ENCODE measurements at places on chromosomes 4 and X.

DNA sequence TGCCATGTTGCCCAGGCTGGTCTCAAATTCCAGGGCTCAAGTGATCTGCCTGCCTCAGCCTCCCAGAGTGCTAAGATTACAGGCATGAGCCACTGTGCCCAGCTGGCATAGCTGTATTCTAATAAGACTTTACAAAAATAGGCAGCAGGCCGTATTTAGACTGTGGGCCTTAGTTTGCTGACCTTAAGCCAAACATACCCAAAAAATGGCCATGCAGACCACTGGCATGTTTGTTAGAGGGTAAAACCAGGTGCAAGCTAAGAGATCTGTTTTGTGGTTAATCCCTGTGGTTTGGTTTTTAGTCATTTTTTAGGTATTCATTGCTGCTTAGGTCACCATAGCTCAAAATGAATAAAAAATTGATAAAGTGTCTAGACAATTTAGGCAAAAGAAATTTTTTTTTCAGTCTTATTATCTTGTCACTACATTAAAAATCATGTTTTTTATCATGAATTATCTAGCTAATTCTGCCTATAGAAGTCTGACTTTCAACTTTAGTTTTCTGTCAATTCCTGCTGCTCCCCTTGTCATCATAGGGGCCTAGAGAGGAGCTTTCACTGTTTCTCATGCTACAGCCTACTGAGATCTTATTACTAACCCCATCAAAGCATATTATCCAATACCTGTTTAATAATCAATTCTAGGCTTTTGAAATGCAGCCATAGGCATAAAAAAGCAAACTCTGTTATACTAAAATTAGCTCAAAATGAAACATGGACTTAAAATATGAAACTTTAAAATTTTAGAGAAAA is 7.5 kb upstream of the SPINK2 start:
- DNase-seq: no peak

DNA sequence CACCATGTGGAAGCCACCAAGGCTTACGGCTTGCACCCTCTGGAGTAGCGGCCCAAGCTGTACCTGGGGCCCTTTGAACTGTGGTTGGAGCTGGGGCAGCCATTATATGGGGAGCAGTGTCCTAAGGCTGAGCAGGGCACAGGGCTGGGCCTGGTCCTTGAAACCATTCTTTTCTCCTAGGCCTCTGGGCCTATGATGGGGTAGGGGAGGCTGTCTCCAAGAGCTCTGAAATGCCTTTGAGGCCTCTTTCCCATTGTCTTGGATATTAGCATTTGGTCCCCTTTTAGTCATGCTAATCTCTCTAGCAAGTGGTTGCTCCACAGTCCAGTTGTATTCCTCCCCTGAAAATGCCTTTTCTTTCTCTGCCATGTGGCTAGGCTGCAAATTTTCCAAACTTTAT is 96.4 kb upstream of the ARX start:
- DNase-seq: no peak

GRCh38 chr4:163404580-163404979 is 60.9 kb downstream of the NPY5R start:
- DNase-seq: no peak

GRCh38 chr4:31366041-31366440 is 645.9 kb downstream of the PCDH7 start:
- DNase-seq: no peak

GRCh38 chrX:31021537-31021936 is 50.3 kb downstream of the FTHL17 start:
- DNase-seq: no peak

- no peak for DNase-seq
These were observed 71.1 kb downstream of the IGSF1 start for GRCh38 chrX:131217989-131218388.

- no peak for DNase-seq
These were observed 1.2 kb upstream of the TMEM33 start for GRCh38 chr4:41933997-41934503.

DNA sequence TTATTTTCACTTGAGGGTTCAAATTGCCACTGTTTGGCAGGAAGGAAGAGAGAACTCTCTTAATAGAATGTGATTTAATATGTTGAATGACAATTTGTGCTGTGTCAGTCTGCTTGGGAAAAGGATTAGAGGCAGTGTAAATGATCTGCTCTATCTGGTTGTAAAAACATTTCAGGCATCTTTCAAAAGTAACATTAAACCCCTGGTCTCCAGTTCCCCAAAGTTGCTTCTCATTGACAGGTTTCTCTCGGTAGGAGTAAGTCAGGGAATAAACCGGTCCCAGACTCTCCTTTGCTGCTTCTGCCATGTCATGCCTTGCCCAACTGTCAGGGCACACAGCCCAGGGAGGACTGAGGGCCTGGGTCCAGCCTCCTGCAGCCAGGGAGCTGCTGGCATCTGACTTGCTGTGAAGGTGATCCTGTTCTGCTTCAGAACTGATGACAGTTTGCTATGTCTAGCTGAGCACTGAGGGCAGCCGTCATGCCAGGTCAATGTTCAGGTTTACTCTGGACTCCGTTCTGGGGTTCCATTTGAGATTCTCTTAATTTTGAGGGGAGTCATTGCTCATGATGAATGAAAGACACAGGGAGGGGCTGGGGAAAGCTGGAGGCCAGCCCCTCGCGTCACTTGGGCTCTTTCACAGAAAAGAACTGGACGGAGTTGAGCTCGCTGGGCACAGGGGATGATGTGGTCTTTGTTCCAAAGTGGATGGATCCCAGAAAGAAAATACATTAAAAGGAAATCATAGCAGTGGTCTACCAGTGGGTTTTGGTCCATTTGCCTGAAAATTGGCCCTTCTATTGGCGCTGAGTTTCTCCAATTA is 312.4 kb downstream of the ARHGAP10 start:
- no peak for DNase-seq

- DNase-seq: no peak
These were observed 113.6 kb downstream of the SPRY1 start for GRCh38 chr4:123510221-123510620.

DNA sequence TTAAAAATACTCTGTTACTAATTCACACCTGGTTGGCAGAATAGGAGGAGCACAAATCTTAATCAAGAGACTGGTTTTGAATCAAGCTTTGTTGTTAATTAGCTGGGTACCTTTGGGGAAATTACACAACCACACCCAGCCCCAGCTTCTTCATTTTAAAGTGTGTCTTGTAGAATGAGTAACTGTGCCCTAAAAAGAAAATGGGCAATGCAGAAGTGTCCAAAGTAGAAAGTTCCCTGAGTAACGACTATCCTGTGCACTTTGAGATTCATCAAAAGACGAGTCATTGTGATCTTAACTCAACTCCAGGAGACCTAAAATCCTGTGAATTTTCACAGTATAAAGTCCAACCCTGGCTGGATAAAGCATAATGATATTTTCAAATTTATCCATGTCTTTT is 792.3 kb upstream of the HS3ST1 start:
- DNase-seq: no peak

DNA sequence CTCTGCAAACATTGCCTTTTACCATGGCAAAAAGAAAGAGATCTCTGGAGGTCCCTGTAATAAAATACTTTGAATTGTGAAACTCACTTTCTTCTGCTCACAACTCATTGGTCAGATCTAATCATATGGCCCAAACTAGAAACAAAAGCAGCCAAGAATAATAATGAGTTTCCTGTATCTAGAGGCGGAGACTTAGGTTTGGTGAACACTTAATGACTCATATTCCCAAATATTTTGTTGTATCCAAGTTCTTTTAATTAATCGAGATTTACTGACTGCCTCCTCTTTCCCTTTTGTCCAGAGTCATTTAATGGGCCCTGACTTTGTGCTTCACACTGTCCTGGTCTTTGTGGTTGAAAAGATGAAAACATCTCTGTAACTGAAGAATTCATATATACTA is 190.6 kb downstream of the CCSER1 start:
- DNase-seq: no peak

- DNase-seq: no peak
These were observed 4.9 kb upstream of the PCGF3 start for GRCh38 chr4:700587-701264.

DNA sequence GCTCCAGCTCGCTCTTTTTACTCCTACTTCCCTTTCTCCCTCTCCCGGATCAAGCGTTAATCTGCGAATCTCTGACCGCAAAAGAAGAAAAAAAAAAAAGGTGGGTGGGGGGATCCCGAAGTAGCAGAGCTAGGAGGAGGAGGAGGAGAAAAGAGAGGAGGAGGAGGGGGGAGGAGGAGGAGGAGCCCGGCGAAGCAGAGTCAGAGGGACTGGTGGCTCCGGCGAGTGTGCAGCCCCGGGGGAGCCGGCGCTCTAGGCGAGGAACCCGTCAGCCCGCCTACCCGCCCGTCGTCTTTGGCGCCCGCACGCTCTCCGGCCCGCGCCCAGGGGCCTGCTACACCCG is at the start of gene NHSL2:
Gene NHSL2 (plus strand): TSS at position 203 of the 343 bp plus-strand sequence.
- no peak for DNase-seq
